D721Med (cell line): ENCODE measurements at places on chromosomes 1 and 21.

- no peak for DNase-seq
Observed at GRCh38 chr1:111174070-111174469, 26.4 kb downstream of the DENND2D start.

- no peak for DNase-seq
Observed at GRCh38 chr1:7404046-7404742, 366.9 kb upstream of the VAMP3 start.

DNA sequence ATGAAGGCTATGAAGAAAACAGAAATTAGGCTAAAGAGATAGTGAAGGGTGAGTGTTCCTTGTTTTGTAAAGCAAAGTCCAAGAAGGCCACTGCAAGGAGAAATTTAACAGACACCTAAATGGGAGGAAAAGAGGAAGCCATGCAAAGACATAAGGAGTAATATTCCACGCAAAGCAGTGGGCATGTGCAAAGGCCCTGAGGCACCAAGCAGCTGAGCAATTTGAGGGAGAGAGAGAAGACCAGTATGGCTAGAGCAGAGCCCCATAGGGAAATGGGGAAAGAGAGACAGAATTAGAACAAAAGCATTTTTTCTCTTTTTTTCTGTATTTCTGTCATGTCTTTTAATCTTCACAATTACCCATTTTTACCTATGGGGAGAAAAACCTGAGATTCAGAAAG, 154.1 kb downstream of the TPR start:
- no peak for DNase-seq

DNA sequence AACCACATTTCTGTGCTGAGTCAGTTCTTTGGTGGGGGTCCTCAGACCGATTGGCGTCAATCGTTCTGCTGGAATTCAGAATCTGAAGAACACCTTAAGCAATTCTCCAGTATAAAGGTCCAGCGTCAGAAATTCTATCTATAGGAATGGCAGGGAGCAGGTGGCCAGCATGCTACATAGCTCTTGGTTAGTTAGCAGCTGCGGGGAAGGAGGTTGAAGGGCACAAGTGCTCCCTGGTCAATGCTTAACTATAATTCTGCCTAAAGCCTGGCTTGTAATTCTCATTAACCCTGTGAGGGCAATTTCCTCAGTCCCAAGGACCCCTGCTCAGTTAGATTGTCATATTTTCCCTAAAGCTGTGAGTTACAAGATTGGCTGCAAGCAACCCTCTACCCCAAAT, 54.3 kb upstream of the GALNT2 start:
- DNase-seq: no peak

DNA sequence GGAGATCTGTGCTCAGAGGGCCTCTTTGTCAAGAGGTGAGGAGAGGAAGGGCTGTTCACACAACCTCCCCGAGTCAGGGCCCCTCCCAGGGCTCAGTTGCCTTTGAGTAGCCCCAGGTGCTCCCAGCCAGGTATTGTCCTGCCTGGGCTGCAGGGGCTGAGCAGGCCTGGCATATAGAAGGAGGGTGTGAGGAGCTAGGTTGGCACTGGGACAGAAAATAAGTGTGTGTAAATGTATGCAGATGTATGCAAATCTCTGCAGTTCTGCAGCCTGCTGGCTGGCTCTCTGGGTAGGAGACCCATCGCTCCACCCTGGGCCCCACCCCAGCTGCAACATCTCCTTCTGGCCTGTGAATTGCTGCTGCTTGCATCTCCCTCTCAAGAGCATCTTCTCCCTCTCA, 52.4 kb downstream of the NAV1 start:
- DNase-seq: no peak

- DNase-seq: no peak
Observed at GRCh38 chr1:166170075-166170474, 3.3 kb upstream of the FAM78B start.

DNA sequence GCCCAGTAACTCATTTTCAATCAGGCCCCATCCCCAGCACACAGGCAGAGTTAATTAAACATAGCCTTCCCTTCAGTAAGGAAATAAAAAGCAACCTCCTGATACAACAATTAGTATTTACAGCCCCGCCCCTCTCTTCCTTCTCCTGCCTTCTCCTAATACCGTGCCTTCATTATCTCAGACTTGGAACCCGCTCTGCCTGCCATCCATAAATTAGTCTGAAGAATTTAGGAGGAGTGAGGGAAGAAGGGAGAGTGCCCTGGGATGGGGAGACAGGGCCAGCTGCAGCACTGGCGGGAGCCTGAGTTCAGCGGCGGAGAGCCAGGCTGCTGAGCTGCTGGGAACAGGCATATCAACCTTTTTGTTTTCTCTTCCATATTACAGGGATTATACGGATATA, 172.8 kb downstream of the ACTL8 start:
- no peak for DNase-seq

- no peak for DNase-seq
Observed at GRCh38 chr1:3011631-3012455, 9.4 kb upstream of the ACTRT2 start.

DNA sequence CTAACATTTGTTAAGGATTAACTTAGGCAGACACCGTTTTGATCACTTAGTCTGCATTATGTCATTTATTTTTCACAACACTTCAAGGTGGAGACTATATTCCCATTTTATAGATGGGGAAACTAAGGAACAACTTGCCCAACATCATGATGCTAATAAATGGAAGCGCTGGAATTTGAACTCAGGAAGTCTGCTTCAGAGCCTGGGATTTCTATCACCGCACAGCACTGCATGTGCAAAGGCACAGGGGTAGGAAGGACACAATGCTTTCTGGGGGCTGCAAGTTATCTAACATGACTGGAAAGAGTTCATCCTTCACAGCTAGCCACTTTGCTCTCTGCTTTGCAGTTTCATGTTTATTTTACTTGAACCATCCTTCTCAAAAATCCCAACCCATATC, 100.5 kb downstream of the UBR4 start:
- no peak for DNase-seq
